ENCODE measurements at places on chromosomes 12 and 14.

- no peak for DNase-seq
Observed at GRCh38 chr12:52233462-52234207, 592 bp downstream of the KRT7 start.

DNA sequence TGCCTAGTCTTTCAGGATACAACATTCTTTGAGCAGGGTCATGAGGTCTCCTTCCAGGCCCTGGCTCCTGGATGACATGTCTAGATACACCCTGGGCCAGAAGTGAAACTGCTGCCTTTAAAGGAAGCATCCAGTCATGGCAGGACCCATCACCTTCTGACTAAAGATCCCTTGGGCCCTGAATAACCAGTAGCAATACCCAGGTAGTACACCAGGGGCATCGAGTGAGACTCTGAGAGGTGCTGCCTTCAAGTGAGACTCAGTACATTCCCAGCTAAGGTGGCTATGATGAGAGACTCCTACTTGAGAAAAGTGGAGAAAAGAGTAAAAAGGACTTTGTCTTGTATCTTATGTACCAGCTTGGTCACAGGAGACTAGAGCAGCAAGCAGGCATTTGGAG, 23.5 kb downstream of the OR6C68 start:
- no peak for DNase-seq

GRCh38 chr12:12349711-12350665, at the start of gene MANSC1:
MANSC1 (minus strand) TSS chr12:12350242; CDS start chr12:12343314, 6,928 bp downstream.
- peak; percentile 57 for DNase-seq

- no peak for DNase-seq
Observed at GRCh38 chr14:86570371-86570770, 1040.4 kb downstream of the FLRT2 start.

- DNase-seq = no peak
Observed at GRCh38 chr14:61489932-61490331, 168.6 kb downstream of the PRKCH start.

DNA sequence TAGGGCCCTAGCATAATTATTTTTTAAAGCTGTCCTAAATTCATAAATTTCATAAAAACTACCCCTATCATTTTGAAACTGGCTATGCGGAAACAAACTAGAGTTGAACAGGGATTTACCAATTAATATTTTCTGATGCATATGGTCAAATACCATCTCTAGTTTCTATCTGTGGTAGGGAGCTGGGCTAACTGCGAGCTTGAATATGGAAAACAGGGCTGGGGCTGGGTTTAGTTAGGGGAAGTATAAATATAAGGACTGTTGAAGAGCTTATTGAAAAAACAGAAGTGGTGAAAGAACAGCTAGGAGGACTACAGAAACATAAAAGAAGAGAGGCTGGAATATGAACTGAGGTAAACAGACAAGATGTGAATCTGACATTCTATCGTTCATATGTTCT, 91.8 kb downstream of the SLC38A1 start:
- no peak for DNase-seq

All from CD4-positive, alpha-beta T cell treated with Interleukin-1 beta for 1 hour (primary cell).